ENCODE measurements at places on chromosomes 16 and 17.
A peak's percentile ranks its signal among the peaks of the same experiment; 100 is the strongest.

- DNase-seq, result no peak
Measured at GRCh38 chr17:17849845-17850373, 13.1 kb upstream of the SREBF1 start.

DNA sequence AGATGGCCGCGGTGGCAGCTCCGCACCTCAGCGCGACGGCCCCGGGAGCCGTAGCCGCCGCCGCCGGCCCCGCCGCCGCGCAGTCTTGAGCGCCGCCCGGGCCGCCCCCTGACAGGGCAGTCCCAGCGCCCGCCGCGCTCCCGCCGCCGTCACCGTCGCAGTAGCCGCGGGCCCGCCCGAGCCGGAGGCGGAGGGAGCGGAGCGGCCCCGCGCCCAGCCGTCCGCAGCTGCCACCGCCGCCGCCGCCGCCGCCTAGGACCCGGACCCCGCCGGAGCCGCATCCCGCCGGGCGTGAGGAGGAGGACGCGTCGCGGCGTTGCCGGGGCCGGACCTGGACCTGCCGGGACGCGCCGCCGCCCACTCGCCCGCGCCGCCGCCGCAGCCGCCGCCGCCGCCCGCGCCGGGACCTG, 218 bp downstream of the TNRC6C start:
- DNase-seq, result no peak

DNA sequence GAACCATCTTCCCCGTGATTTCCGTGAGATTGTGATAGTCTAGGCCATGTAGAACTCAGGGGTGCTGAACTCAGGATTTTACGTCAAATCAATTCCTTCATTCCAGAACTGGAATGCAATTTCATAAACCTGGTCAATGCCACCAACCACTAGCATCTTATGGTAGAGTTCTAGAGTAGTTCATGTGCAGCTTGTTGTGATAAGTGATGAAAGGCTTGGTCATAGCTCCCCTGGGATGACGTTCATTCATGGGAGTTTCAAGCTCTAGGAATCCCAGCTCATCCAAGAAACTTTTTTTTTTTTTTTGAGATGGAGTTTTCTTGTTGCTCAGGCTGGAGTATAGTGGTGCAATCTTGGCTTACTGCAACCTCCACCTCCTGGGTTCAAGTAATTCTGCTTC, 3.7 kb upstream of the DPEP2 start:
- no peak for DNase-seq

DNA sequence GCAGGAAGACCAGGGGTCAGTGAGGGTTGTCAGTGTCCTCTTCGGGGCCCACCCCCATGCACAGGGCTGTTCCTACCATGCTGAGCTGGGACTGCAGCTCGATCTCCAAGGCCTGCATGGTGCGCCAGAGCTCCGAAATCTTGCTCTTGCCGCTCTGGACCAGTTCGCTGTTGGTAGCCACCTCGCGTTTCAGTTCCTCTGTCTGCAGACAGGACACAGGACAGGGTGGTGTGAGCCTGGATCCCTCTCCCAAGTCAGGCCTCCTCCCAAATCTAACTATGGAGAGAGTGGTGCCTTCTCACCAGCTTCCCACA, 90.9 kb downstream of the GOSR1 start:
- DNase-seq, result no peak

DNA sequence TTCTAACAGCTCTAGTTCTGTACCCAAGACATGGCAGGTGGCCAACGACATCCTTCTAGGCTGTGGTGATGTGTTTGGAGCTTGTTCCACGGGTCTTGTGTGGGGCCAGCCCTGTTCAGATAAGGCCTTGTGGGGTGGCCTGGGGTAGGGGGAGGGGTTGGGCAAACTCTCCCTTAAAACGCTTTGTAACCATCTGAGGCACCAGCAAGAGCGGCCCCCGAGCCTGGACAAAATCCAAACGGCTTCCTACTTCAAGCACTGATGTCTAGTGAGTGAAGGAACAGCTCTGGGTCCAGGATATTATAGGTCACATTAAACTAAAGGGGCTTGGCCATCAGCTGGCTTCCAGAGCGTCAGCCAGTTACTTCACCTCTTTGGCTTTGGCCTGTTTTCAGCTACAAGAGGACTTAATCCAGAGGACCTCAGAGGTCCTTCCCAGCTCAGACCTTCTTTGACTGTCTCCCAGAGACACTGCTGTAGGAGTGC, 11.9 kb downstream of the SERPINF1 start:
- no peak for DNase-seq

- no peak for DNase-seq
Measured at GRCh38 chr17:14575471-14575953, 274.6 kb downstream of the HS3ST3B1 start.

GRCh38 chr16:83271970-83272575, 535.7 kb upstream of the HSBP1 start:
- peak; percentile 65 for DNase-seq

DNA sequence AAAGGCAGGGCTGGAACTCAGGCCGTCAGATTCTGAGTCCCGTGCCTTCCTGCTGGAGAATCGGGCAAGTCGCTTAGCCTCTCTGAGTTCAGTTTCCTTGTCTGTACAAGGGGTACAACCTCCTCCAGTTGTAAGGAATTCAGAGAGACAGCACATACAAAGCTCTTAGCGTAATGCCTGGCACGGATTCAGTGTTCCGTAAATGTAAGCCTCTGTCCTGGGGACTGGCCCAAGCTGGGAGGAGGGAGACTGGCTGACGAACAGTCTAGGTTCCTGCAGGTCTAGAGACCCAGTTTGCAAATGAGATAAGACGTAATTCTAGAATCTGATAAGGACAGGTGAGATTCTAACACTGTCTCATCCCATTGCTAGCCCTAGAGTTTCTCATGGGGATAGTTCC, 9.9 kb downstream of the METTL22 start:
- DNase-seq, result no peak

GRCh38 chr17:60076811-60077210, 1.9 kb downstream of the HEATR6 start:
- no peak for DNase-seq

GRCh38 chr17:7208754-7209460, 10.7 kb downstream of the DLG4 start:
- DNase-seq, result no peak

DNA sequence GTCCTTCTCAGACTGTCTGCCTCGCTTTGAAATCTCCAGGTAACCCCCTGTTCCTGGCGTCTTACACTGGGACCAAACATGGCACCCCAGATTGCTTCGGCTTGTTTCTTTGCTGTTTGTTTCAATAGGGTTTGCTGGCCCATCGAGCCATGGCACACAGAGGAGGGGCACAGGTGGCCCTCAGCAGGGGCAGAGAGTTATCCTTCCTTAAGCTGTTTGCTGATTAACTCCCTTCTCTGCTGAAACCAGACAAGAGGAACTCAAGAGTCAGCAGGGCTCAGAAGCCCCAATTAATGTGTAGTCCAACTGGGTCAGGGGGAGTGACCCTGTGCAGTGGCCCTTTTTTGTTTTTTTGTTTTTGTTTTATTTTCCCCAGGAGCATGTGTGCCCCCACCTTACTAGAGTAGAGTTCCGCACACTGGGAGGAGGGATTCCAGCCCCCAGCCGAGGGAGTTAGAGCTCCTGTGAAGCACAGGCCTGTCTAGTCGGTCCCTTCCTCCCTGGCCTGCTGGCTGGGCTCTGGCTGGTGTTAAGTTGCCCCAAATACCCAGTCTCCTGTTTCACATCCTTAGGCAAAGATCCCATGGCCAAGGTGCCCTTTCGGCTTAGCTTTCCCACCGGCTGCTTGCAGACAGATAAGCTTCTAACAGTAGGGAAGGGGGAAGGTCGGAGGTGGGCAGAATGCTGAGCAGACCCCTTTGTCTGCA, 39.3 kb downstream of the YPEL2 start:
- DNase-seq, result no peak

GRCh38 chr16:89905511-89906139, 13.0 kb upstream of the MC1R start:
- no peak for DNase-seq

DNA sequence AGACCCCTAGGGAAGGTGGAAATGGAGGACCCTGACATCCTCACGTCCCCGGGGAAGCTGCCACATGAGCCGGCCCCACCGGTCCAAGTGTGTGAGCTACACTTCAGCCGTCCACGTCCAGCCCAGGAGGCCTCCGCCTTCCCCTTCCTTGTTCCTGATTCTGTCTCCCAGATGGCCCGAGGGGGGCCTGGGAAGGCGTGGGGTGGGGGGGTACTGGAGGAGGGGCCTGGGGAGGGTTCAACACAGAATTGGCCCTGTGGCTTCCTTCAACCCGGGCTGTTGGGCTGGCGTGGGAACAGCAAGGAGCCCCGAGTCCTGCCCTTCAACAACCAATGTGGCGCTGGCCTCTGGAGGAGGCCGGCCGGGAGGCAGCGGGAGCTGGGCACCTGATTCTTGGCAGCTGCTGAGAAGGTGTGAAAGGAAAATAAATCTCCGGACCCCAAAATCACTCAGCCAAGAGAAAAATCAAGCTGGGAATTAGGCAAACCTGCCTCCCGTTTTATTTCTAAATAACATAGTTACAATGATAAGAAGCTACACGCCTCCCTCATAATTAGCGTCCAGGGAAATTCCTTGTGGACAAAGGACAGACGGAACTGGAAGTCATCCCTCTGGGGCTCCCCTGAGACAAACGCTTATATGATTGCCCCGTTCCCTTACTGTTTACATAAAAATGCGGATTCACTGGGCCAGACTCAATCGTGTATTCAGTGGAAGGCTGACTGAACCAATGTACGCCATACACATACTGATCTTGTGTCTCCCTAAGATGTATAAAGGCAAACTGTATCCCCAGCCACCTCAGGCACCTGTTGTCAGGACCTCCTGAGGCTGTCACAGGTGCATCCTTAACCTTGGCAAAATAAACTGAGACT, 1.8 kb upstream of the APRT start:
- no peak for DNase-seq

GRCh38 chr17:78241277-78242023, 10.0 kb downstream of the TMEM235 start:
- peak; percentile 39 for DNase-seq

- DNase-seq, result peak; percentile 70
Measured at GRCh38 chr16:80150978-80151721, 389.6 kb upstream of the DYNLRB2 start.

DNA sequence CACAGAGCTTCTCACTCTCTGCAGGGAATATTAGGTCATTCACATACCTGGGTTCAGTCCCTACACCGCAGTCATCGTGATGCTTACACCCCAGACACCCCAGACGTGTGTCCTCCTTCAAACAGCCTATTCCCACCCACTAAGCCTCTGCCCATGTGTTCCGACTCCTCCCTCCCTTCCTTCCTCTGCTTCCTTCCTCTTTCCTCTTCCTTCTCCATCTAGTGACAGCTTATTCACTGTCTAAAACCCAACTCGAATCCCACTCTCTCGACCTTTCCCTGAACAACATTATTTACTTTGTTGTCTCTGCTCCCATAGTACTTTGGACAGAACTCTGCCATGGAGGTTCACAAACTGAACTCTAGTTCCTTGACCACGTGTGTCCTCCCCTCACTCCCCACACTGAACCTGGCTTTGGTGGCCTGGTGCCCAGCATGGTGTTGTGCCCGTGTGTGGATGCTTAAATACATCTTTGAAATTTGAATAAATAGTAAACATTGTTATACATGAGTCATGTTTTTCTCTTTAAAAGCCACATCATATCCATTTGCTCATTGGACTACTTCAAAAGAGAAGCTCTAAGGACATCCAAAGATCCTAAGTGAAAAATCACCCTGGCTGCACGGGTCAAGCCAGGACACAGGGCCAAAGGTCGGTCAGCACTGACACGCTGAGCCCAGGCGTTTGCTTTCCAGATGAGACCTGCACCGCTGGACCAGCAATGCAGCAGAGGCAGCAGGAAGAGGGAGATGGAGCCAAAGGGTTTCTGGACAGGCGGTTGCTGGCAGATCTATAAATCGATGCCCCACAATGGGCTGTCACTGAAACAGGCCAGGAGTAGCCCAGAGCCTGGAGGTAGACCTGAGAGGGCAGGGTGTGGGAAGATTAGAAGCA, 14.1 kb upstream of the G6PC1 start:
- no peak for DNase-seq

DNA sequence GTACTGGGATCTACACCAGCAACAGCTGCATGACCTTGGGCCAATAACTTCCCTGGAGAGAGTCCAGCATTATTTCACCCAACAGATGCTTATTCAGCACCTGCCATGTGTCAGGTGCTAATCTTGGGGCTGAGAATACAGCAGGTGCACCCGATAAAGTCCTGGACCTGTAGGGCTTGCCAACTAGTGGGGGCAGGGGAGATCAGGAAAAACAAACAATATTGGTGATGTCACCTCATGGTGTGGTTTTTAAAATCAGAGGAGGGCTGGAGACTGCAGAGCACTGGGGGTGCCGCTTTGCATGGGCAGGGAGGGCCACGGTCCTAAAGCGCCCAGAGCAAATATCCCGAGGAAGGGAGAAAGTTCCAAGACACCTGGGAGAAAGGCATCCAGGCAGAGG, 218.8 kb downstream of the C16orf95 start:
- no peak for DNase-seq

DNA sequence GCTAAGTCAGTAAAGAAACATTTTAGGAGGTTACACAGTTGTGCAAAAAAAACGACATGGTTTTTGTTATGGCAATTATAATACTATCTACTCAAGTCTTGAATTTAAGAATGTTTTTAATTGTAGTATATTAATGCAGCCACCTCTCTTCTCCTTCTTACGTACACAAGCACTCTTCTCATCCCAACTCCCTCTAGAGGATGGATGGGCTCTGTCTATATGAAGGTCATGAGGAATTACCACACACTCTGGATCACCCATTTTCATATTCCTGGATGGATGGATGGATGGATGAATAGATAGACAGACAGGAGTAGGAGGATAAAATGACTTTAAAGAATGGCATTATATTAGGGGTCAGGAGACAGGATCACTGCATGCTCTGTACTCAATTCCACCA, 120.0 kb downstream of the PHKB start:
- DNase-seq, result no peak

- no peak for DNase-seq
Measured at GRCh38 chr17:31508288-31509094, 117.0 kb downstream of the RAB11FIP4 start.

- DNase-seq, result no peak
Measured at GRCh38 chr16:68596266-68596665, 48.8 kb upstream of the CDH3 start.

DNA sequence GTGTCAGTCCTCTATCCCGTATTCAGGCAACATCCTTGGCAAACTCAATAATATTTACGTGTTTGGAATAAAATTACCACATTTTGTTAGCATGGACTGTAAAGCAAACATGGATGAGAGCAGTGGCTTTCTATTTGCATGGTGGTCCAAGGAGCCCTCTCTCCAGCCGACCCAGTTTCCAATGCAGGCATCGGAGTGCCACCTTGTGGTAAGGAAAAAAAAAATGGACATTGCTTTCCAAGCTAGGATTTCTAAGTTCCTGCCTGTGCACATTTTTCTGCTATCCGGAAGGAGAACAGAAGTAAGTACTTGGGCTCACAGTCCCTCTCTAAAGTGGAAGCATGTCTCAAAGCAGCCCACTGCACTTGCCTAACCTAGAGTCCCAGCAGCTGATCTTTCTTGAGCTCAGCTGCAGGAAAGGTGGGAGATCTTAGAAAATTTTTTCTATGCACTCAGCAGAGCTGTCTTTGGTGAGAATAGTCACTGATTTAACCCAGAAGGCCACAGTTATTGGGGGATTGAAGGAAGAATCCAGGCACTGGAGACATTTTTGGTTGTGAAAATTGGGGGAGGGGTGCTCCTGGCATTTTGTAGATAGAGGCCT, 46.0 kb upstream of the ERCC4 start:
- DNase-seq, result no peak

GRCh38 chr17:81386646-81387099, 8.6 kb upstream of the BAHCC1 start:
- DNase-seq, result no peak

- no peak for DNase-seq
Measured at GRCh38 chr17:34760931-34761495, 181.6 kb downstream of the TMEM132E start.

GRCh38 chr16:3536851-3537250, 36.0 kb downstream of the CLUAP1 start:
- peak; percentile 33 for DNase-seq

Measured in AG08395 (cell line).